Left lobe of liver (tissue), 2 donors: ENCODE measurements at places on chromosomes 11 and 22. TPM values are rescaled to one million over a fixed set of nuclear protein-coding genes. Genes with fewer than 3 reads are reported as not detected.

The MYEOV gene
- 0.78 TPM for total RNA-seq

DNA sequence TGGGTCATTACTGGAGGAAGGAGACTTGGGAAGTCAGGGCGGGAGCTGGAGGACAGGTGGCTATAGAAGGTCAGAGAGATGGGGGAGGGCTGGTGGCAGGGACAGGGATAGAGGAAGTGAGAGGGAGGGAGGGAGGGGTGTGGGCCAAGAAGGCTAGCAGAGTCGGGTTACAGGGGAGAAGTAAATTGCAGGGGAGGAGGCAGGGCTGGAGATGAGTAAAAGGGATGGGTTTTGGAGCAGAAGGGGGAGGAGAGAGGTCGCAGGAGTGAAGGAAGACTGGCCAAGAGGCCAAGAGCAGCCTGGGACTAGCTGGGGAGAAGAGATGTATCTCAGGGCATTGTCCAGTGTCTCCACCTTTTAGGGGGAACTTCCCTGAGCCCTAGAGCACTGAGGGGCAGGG lies 33.0 kb downstream of the LRRC10B start:
- no peak for DNase-seq

The ARHGAP42 gene
- 11.2 TPM for total RNA-seq

DNA sequence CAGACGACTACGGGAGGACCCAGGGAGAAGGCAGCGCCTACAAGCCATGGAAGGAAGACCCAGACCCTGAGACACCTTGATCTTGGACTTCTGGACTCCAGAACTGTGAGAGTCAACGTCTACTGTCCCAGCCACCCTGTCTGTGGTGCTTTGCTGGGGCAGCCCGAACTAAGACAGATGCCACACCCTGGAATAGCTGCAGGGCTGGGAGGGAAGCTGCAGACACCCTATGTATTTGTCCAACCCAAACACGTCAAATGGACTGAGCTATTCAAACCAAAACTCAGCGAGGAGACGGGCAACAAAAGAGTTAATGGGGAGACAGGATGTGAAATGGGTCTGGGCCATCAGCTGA lies 169.3 kb downstream of the CTTN start:
- no peak for DNase-seq

GRCh38 chr11:69615545-69616278 lies 25.2 kb upstream of the CCND1 start:
- DNase-seq: no peak

GRCh38 chr22:45534339-45535192 lies 31.9 kb downstream of the FBLN1 start:
- no peak for DNase-seq

The MMP13 gene
- total RNA-seq: not detected

The SCN3B gene
- not detected for total RNA-seq

The PPME1 gene
- 11.4 TPM for total RNA-seq

DNA sequence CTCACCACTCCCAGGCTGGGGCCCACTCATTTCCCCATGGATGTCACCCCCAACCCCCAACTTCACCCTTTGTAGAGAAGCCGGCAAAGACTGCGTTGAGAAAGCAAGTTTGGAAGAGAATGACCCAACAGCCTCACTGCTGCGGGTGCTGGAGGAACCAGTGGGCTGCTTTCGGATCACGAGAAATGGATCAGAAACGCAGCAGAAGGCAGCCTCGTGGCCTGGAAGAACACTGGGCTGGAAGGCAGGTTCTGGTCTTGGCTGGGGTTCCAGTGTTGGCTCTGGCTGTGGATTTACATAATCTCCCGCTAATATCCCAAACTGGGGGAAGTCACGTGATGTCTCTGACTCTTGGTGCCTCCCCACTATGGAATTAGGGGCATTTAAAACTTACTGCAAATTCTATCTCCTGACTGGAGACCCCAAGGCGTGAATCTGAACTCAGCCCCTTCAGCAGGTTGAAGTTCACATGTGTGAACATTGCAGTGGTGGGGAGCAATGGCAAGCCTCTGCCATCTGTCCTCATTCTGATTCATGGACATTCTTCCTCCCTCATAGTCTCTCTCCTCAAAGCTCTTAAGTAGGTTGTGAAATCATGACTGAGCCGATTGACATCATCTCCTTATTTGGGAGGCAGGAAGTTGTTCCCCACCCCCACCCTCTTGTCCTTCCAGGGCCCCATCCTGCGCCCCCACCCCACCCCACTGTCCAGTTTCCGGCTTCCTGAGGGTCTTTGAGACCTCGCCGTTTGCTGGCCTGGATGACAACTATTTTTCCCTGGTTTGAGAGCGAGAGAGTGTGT lies 37.0 kb upstream of the TIMP3 start:
- no peak for DNase-seq

DNA sequence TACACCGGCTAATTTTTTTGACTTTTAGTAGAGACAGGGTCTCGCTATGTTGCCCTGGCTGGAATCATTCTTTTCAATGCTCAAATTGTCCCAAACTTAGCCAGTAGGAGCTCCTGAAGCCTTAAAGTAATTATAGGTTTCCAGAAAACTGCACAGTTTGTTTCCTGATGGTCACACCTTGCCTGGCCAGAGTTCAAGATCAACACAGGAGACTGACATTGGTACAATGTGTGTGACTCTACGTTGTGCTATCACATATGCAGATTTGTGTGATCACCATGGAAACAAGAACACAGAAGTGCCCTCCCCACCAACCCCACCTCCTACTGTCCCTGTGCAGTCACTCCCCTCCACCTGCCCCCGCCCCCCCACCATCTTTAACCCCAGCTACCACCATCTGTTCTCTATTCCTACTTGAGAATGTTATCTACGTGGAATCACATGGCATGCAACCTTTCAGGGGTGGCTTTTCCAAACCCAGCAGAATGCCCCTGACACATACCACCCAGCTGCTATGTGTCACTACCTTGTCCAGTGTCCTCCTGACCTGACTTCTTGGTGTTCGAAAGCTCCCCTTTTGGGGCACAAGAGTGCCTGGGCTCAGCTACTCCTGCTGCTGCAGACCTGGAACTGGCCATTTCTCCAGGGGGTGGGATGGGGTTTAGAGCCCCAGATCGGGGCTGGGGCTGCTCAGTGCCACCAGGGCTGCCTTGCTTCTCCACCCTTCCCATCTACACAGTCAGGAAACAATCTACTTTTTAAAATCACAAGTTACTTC lies 6.1 kb upstream of the NAP1L4 start:
- peak; percentile 30 for DNase-seq

GRCh38 chr11:134414766-134415765 lies 3.0 kb upstream of the B3GAT1 start:
- DNase-seq: no peak

The PDGFB gene
- 0.43 TPM for total RNA-seq

- DNase-seq: no peak
Observed at GRCh38 chr11:4464216-4465159, 15.4 kb downstream of the OR52K2 start.

The YPEL4 gene
- 0.33 TPM for total RNA-seq

GRCh38 chr11:85886089-85887056 lies 31.2 kb downstream of the CCDC83 start:
- no peak for DNase-seq

GRCh38 chr11:68968306-68969250 lies 12.2 kb downstream of the MRGPRD start:
- DNase-seq: no peak

GRCh38 chr11:75553889-75554257 lies 8.2 kb upstream of the SERPINH1 start:
- no peak for DNase-seq

DNA sequence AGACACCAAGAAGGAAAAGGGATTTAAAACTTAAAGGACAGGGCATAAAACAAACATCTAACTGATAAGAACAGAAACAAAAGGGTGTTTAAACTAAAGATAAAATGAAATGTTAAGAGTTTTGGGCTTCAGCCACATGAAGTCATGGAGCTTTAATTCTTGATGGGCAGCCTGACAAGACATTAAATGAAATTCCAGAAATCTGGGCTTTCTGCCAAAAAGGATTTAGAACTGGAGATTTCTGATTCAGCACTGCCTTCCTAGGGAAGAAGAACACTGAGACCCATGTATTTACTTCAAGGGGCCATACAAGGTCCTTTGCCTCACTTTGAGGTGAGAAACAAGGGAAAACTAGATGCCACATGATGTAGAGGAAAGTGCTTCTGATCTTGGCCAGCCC lies 355.9 kb upstream of the RAG2 start:
- DNase-seq: no peak

DNA sequence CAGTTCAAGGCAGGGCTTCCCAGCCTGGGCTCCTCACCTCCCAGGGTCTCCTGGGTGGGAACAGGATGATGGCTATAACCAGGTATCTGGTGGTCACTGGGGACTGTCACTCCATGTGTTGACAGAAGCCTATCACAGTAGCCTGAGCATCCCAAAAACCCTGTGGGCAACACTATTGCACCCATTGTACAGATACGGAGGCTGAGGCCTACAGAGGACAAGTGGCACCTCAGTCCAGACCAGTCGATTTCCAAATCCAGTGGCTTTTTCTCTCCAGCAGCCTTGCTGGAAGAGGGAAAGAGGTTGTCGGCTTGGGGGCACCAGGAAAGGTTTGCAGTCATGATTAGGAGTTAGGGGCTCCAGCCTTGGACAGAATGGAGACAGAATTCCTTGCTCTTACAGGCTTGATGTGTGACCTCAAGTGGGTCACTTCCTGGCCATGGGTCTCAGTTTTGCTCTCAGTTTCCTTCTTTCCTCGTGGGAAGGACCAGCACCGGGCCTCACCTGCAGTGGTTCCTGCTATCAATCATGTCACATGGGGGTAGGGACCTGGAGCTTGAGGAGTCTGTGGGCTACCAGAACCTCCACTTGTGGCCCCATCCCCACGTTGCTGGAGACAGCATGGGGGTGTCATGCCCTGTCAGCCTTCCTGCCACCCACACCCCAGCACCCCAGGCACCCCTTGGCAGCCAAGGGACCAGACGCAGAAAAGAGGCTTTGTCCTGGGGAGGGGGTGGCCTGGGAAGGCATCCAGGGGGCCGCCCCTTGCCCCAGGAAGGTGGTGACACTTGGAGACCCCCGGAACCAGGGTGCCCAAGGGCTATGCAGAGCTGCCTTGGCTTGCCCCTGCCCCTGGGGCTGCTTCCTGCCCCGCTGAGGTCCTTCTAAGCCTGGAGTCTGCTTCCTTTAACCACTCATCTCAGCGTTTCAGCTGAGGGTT lies 2.1 kb downstream of the EMID1 start:
- DNase-seq: no peak

The PRR33 gene
- total RNA-seq: not detected

GRCh38 chr11:126355324-126355925 lies at the start of gene ST3GAL4:
Gene ST3GAL4, plus strand, starts transcription at chr11:126355686. Its CDS starts 50,470 bp downstream, at chr11:126406156.
- DNase-seq: peak; percentile 88

The RAG1 gene
- total RNA-seq: 1.2 TPM

DNA sequence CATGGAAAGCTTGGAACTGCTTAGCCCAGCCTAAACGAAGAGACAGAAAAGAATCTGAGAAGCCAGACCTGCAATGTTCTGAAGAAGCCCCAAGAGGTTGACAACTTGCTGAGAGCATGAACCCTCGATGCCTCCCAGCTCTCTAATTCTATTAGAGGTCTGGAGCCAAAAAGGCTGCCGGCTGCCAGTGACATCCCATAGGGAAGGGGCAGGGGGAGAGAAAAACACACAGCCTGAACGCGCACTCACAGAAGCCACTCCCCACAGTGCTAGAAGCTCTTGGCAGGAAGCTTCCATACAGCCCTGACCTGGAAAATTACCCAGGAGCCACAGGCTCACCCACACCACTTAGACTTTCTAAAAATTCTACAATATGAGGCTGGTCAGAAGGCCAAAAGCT lies 18.3 kb downstream of the POLDIP3 start:
- DNase-seq: no peak

DNA sequence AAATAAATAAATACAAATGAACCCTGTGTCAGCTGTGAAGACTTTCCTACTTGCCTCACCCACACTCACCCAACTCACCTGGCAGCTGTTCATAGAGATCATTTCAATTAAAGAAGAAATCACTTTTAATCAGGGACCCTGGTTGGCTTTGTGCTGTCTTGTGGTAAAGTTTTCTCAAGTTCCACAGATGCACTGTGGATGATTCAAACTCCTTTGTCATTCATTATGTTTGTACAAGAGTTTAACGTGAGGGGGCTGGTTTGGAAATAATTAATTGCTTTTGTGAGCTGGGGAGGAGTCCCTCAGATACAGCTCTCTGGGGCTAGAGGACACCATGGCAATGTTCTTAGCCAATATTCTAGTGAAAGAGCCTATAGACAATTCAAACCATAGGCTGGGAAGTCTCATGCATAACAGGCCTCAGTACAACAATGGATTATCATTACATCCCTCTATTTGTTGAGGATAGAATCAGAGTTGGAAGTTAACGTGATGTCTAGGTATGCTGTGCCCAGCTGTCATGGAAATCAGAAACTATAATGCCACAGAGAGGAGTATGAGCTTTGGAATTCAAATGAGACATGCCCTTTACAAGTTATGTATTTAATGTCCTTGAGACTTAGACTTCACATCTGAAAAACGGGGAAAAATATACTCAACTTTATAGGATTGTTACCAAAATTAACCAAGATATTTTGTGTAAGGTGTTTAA lies 698.5 kb downstream of the KCNA4 start:
- no peak for DNase-seq

GRCh38 chr11:68141246-68142027 lies 20.2 kb upstream of the CHKA start:
- DNase-seq: no peak

DNA sequence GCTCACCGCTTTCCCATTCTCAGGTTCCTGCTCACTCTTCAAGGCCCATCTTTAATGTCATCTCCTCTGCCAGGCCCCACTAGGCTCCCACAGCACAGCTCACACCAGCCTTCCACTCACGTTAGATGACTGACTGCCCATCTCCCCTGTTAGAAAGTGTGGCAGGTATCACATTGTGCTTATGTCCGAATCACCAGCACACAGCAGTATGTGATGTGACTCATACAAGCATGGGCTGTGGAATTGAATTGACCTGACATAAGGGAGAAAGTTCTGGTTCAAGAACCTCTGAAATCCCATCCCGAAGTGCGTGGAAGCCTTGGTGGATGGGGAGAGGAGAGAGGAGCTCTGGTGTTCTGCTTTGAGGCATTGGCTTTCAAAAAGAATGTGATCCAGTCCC lies 6.5 kb downstream of the VSTM5 start:
- DNase-seq: no peak

GRCh38 chr11:13649619-13650018 lies 18.8 kb upstream of the FAR1 start:
- no peak for DNase-seq

GRCh38 chr11:105152560-105152959 lies 13.0 kb upstream of the CARD18 start:
- DNase-seq: no peak

The TH gene
- not detected for total RNA-seq

GRCh38 chr11:31106968-31107576 lies 262.5 kb downstream of the DCDC1 start:
- peak; percentile 71 for DNase-seq

The RAG2 gene
- total RNA-seq: not detected

DNA sequence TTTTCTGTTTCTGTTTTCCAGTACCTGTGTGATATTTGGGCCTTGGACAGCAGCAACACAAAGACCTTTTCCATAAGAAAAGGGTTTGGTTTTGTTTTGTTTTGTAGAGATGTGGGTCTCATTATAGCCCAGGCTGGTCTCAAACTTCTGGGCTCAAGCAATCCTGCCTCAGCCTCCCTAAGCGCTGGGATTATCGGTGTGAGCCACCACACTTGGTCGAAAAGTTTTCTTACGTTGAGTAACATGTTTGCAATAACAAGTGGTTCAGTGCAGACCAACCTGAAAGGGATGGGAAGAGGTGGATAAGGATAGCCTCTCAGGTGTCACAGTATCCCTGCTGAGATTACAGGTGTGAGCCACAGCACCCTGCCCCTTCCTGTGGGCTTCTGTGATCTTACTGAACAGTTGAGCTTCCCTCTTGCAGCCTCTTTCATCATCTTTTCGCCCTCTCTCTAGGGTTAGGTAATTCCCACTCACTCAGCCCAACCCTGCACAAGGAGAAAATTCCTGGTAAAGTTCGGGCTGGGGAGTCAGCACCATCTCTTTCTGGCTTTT lies 3.5 kb upstream of the MRPL48 start:
- no peak for DNase-seq
